NB4 (cell line): ENCODE measurements at places on chromosomes 2 and 18.

DNA sequence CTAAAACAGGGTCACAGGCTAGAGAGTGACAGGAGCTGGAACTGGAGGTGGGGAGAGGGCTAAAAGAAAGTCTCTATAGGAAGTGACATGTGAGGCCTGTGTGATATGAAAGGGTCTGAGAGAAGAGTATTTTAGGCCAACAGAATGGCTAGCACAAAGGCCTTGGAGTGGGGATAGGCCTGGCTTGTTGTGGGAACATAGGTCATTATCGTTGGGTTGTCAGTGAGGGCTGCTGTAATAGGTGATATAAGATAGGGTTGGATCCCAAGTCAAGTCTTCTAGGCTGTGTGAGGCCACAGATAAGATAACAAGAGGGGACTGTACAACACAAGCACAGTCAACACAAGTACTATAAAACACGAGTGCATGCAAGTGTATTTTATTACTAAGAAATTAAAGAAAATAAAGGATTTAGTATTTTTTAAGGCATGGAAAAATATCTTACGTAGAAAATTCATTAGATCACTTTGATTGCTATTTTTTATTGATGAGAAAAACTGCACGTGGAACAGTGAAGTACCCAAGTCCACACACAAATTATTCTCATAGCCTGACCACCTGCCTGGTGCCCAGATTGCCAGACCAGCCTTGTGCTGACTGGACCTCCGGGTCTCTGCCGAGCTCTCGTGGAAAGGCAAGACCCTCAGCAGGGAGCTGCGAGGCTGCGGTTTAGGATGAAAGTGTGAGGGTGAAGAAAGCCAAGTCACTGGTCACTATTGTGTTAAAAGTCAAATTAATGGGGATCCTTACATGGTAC, 14.1 kb downstream of the LTBP1 start:
- DNase-seq: no peak

DNA sequence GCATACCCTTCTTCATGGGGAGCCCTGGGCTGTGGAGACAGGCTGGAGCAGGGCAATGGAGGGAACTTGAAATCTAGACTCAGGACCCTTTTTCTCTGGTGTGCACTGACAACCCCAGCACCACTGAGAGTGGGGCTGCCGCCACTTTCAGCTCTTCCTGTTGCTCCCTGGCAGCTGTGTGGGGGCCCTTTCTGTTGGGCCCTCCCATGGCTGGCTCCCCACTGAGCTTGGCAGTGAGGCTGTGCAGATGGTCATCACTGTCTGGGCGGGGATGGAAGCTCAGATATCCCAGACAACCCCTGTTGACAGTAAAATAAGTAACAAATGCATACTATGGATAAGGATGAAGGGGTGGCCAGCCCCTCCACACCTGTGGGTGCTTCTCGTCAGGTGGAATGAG, 6.7 kb downstream of the MYO7B start:
- no peak for DNase-seq

DNA sequence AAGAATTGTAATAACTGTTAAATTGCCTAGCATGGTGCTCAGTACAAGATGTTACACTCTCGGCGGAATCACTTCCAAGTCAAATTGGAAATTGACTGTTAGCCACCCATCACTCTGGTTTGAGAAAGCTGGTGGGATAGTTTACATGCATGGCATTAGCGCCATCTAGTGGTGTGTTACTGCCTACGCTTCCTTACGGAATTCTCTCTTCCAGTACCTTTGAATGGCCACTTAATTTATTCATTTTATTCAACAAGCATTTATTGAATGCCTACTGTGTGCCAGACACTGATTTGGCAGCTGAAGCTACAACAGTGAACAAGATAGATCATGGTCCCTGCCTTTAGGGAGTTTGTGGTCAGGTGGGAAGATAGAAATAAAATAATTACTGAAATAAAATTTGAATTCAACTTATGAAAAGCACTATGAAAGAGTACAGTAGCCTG, 171.2 kb downstream of the TMEM247 start:
- DNase-seq: peak; percentile 88

- DNase-seq: no peak
Observed at GRCh38 chr2:32617599-32618189, 10.2 kb upstream of the TTC27 start.

DNA sequence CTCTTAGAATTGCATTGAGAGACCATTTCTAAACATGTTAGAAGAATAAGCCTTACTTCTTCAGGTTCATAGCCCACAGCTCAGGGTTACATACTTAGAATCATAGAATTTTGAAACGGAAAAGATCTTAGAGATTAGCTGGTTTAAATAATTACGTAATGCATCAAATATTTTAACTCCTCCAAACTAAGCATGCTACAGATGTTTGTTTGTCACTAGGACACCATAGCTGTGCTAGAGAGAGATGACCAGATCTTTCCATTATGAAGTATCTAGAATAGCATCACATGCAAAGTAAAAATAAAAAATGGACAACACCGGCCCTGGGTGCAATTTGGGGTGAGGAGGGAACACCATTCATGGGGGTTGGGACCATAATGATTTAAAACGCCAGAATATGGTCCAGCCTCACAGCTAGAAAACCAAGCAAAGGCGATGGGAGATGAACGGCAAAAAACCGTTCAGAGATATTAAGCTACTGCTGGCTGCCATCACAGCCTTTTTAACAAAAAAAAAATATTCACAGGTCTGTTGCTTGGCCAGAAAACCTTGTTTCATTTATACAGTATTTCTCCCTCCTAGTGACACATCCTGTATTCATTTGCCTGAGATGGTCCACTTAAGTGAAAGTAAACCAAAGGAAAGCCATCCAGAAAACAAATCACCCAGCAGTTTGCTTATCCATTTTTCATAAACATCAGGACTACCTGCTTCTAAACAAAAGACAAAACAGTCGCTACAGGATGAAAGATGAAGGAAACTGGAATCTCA, 94.2 kb downstream of the EPHA4 start:
- no peak for DNase-seq

GRCh38 chr18:40133253-40133652, 1821.8 kb upstream of the PIK3C3 start:
- no peak for DNase-seq

DNA sequence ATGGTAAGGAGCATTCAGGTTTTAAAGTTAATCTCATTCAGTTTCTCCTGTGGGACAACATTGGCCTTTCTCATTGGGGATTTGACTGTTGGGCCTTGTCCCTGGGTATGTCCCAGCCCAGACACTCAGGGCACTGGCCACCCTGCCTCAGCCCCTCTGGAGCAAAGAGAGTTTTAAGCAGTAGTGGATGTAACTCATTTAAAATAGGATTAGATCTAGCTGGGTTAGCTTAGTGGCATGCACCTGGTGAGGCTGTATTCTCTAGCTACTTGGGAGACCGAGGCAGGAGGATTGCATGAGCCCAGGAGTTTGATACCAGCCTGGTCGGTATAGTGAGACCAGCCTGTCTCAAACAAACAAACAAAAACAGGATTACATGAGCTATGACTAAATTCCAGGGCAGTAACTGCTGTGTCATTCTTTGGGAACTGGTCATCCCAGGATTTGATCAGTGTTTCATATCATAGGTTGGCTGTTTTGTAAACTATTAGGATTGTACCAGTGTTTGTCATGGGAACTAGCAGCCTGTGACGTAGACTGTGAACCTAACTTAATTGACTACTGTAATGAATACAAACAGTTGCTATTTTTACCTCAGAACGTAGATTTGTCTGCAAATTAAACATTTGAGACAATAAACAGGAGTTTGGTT, 12.5 kb downstream of the INPP4A start:
- DNase-seq: no peak

DNA sequence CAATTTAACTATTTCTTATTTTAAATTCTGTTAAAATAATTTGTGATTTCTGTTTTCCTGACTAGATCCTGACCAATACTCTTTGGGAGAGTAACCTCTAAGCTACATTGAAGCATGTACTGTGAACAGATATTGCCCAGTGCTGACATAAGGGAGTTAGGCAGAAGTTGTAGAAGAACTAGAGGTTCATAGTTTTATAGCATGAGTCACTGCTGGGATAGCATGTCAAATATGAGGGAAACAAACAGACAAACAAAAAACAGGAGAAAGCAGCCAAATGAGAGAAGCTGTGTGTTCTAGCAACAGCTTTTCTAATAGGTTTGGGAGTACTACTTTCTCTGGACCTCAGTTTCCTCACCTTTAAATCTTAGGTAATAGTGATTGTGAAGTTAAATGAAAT, 72.4 kb downstream of the CERS6 start:
- DNase-seq: no peak

- no peak for DNase-seq
Observed at GRCh38 chr2:45344502-45344901, 266.6 kb downstream of the SRBD1 start.

DNA sequence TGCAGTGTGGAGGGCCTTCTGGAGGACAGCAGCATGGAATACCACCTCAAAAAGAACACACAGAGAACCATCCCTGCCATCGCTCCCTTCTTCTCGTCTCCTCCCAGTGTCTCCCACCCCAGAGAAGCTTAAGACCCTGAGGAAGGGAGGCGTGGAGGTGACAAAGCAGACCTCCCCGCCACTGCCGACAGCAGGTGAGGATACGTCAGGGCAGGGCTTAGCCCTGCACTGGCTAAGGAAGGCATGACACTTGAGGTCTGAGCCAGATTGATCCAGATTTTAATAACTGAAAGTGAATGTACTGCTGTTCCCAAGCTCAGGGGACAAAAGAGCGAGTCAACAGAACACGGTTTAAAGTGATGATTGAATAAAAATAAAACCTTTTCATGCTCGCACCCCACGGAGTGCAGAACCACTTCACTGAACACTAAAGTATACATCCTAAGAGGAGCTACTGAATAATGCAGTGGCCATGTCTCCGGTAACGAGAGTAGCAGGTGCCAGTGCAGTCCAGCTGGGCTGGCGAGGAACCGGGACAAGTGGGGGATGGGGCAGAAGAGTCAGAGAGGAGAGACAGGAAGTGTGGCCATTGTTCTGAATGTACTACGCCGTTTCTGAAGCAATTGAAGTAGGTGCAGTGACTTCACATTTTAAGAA, 391.0 kb downstream of the CDH2 start:
- no peak for DNase-seq

DNA sequence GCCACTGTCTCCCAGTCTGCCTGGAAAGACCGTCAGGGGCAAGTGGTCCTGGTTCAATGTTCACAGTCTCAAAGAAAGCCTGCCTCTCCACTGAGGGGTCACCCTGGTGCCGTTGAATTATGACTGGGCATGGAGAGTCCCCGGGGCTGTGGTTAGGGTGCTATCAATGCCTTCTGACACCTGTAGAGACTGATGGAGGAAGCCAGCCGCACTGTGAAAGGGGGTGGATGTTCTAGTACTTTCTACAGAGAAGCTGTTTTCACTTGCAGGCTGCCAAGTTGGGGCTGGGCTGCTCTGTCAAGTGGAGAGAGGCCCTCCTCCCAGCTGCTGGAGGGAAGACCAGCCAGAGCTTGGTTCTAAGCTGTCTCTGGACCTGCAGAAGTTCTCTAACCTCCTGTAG, 80.5 kb downstream of the BCL2L11 start:
- DNase-seq: no peak

DNA sequence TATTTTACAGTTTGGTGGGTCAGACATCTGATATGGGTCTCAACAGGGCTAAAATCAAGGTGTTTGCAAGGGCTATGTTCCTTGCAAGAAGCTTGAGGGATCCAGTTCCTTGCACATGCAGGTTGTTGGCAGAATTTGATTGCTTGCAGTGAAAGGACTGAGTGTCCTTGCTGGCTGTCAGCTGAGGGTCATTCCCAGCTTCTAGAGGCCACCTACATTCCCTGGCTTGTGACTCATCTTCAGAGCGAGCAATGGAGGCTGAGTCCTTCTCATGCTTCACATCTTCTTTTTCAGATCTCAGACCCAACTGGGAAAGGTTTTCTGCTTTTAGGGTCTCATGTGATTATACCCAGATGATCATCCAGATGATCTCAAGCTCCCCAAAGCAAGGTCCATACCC, 12.4 kb downstream of the MEX3C start:
- no peak for DNase-seq

- DNase-seq: peak; percentile 23
Observed at GRCh38 chr2:63589148-63589958, 590 bp downstream of the MDH1 start.

- DNase-seq: no peak
Observed at GRCh38 chr2:235523486-235524150, 29.8 kb downstream of the AGAP1 start.

DNA sequence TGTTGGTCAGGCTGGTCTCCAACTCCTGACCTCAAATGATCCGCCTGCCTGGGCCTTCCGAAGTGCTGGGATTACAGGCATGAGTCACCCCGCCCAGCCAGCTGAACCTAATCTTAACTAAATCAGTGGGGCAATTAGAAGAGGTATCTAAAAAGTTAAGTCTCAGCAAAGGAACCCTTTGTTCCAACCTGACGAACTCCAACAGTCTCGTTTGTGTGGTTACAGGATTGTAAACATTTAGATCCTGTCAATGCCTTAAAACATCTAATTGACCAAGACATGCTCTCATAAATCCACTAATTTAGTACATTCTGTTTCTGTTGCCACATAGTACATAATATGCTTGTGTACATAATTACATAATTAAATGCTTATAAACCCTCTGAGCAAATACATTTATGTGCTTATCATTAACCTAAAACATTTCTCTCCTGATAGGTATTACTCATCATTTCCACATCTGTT, 31.1 kb upstream of the STK39 start:
- no peak for DNase-seq
